Activated CD4-positive, CD25-positive, alpha-beta regulatory T cell treated with anti-CD3 and anti-CD28 coated beads, Interleukin-2, amount 50 U/mL, for 24 hours (primary cell): ENCODE measurements at places on chromosomes 12 and 14.
A peak's percentile ranks its signal among the peaks of the same experiment; 100 is the strongest.

GRCh38 chr12:123232472-123232806 is 502 bp downstream of the MPHOSPH9 start:
- ATAC-seq, result no peak

DNA sequence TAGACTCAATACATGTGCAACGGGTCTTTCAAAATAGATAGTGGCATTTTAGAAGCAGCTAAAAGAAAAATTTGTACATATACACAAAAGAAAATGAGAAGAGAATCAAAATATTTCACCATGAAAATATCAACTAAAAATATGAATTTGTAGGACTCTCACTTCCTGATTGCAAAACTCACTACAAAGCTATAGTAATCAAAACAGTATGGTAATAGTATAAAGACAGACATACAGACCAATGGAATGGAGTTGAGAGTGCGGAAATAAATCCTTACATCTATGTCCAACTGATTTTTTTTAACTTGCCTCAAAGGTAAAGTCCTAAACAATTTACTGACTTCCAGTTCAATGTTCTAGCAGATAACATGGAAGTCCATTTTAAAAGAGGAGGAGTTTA is 13.1 kb downstream of the C2CD5 start:
- no peak for ATAC-seq

- ATAC-seq, result no peak
Measured at GRCh38 chr14:60622917-60623257, 26.4 kb downstream of the SIX1 start.

GRCh38 chr12:43099691-43100163 is 452.3 kb downstream of the ADAMTS20 start:
- ATAC-seq, result no peak

DNA sequence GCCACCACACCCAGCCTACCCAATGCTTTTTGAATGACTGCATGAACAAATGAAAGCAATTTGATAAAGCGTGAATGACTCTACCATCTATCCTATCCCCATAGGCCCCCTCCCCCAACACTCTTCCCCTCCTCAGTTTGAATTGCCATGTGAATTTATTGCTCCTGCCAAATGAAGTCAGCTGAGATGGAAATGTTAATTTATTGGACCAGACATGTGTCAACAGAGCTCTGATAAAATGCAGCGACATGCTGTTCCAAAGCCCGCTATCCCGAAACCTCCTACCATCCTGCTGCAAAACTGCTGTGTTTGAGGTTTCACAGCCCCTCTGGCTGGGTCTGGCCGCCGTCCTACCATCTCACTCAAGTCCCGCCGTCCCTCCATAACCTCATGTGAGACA is 360.5 kb downstream of the CACNA1C start:
- ATAC-seq, result no peak

GRCh38 chr14:30888480-30889243 is 14.3 kb downstream of the COCH start:
- no peak for ATAC-seq

DNA sequence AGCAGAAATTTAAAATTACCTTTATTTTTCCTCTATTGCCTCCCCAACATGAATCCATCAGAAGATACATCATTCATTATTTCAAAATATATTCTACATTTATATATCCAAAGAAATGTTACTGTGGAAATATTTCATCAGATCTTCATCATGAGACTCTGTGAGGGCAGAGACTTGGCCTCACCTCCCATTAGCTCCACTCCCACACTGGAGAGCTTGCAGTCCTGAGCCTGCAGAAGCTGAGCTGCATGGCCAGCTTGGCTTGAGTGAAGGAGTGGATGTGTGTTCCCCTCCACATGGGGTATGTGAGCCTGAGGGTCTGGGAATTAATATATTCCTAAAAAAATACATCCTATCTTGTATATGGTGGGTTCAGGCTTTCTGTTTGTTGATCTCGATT is 961.9 kb downstream of the TMEM121 start:
- no peak for ATAC-seq

GRCh38 chr12:31850268-31850667 is 108.9 kb upstream of the RESF1 start:
- no peak for ATAC-seq

DNA sequence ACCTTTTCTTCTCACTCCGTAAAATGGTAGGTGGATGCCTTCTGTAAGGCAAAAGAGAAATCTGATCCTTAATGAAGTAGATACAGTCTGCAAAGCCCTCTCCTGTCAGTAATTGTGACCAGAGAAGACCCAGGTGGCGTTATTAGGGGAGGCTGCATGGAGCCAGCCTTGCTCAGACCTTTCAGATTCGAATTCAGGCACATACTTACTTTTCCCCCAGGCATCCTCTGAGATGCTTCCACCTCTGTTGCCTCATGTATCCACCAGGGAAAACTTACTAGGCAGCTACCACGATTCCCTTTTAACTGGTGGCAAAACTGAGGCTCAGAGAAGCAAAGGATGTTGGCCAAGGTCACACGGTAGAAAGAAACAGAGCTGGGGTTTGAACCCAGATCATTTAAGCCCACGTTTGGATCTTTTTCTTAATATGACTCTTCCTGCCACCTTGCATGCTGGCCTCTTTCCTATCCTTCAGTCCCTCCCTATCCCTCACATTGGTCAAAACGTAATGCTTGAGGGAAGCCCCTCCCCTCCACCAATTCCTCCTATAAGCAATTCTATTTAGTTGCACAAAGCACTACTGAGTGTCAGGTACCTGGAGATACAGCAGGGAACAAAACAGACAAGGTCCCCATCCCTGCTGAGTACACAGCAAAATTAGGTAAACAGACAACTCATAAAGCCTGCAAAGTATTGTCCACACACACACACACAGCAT is 179.4 kb downstream of the KSR2 start:
- no peak for ATAC-seq

- no peak for ATAC-seq
Measured at GRCh38 chr12:89417246-89417977, 65.1 kb upstream of the DUSP6 start.

DNA sequence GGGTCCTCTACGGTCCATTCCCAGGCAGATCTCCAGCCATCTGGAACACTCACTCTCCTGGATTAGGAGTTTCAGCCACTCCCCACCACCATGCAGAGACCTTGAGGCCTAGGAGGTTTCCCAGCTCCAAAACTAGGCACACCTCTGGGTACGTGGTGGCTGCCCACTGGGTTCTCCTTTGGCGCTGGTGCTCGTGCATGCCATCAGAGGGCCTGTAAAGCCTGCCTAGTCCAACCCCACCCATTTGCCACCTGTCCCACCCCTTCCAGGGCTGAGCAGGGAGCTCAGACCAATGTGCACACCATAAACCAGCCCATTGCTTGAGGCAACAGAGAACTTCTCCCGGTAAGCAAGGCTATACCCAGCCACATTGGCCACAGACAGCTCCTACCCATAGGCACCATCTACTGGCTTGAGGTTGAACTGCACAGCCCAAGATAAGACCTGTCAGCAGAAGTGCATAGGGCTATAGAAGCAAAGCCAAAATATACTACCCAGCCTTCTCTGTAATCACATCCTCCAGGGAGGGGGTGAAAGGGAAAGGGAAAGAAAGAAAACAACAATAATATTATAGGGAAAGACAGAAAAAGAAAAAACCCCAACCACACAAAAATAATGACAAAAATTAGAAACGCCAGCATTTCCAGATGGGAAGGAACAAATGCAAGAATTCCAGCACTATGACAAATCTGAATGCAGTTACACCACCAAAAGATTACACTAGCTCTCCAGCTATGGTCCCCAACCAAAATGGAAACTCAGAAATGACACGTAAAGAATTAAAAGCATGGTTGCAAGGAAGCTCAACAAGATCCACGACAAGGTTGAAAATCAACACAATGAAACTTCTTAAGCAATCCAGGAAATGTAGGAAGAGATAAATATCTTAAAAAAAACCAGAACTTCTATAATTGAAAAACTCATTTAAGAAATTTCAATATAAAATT is 111.9 kb upstream of the CCDC175 start:
- ATAC-seq, result no peak

GRCh38 chr14:65824285-65824977 is 411.9 kb downstream of the FUT8 start:
- ATAC-seq, result peak; percentile 84

DNA sequence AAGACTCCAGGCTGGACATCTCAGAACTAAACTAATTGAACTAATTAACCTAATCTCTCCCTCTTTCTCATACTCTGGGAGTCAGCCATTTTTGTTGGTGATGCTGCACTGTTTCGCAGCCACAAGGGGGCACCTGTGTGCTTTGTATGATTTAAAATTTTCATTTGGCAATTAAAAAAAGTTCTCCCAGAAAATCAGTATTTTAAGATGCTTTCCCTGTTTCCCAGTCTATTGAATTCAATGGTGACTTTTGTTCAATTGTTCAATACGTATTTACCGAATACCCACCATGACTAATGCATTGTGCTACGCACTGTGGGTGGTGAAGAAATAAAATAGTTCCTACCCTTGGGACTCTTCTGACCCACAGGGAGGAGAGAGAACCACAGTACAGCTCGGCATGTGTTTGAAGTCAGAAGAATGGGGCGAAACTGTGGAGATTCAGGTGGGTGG is 63.7 kb downstream of the ZNF664 start:
- ATAC-seq, result no peak

- no peak for ATAC-seq
Measured at GRCh38 chr12:43325786-43326185, 226.2 kb downstream of the ADAMTS20 start.

GRCh38 chr12:4866299-4866698 is 43.4 kb upstream of the KCNA1 start:
- ATAC-seq, result no peak

- no peak for ATAC-seq
Measured at GRCh38 chr12:5581616-5582015, 149.7 kb downstream of the NTF3 start.

DNA sequence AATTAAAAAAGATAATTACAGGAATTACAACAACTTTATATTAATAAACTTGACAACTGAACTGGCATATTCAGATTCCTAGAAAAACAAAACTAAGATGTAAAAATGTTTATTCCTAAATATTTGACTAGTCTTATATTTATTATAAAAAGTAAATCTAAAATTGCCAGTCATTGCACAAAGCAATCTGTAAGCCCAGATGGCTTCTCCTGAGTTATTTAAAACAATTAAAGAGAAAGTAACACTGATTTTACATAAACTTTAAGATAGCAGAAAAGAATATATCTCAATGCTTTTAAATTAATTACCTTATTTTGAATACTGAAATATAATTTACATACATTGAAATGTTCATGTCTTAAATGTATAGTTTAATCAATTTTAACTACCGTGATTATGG is 434.1 kb upstream of the RPL10L start:
- no peak for ATAC-seq

- ATAC-seq, result peak; percentile 41
Measured at GRCh38 chr12:11780521-11781101, 131.1 kb downstream of the ETV6 start.

- no peak for ATAC-seq
Measured at GRCh38 chr12:108972358-108972757, 48.5 kb downstream of the SVOP start.

- no peak for ATAC-seq
Measured at GRCh38 chr12:128817111-128818015, 6.4 kb downstream of the SLC15A4 start.

DNA sequence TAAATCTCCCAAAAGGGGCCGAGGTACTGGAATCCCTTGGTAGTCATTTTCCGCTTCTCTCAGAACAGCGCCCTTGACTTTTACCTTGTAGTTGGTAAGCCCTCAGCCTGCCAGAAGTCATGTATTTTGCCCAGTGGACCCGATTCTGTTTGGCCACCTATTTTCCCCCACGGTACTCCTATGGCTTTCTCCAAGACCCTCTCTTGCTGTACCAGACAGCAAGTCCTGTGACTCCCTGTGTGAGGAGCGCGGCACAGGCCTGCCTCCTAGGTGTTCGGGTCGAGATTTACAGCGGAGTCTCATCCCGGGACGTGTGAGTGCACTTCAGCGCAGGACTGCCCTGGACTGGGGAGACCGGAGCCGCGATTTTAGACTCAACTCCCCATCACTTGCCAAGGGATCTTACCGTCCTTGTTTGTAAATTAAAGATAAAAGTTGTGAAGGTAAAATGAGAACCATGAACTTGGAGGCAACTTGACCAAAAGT is 1.1 kb upstream of the MBD6 start:
- ATAC-seq, result no peak
